Cerebellar nuclear complex (tissue), 1 donor: ENCODE measurements at places on chromosomes 13 and 19.
A peak's percentile ranks its signal among the peaks of the same experiment; 100 is the strongest.

- no peak for DNase-seq
Measured at GRCh38 chr13:74134777-74135325, 647 bp upstream of the KLF12 start.

DNA sequence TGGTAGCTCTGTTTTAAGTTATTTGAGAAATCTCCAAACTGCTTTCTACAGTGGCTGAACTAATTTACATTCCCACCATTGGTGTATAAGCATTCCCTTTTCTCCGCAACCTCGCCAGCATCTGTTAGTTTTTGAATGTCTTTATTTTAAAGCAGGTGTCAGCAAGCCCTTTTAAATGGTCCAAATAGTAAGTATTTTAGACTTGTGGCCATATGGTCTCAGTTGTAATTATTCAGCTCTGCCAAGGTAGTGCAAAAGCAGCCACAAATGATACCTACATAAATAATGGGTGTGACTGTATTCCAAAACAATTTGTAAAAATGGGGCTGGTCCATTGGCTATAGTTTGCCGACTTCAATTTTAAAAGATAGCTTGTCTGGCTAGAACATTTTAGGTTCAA lies 58.7 kb upstream of the TMTC4 start:
- peak; percentile 16 for DNase-seq

- peak; percentile 32 for DNase-seq
Measured at GRCh38 chr19:13396250-13397080, 109.8 kb downstream of the CACNA1A start.

- DNase-seq, result no peak
Measured at GRCh38 chr13:91031508-91031907, 316.0 kb upstream of the MIR17HG start.

- DNase-seq, result no peak
Measured at GRCh38 chr13:99352351-99353245, 45.4 kb upstream of the GPR183 start.

GRCh38 chr19:52692431-52693008 lies 42.3 kb downstream of the ZNF611 start:
- no peak for DNase-seq

- no peak for DNase-seq
Measured at GRCh38 chr13:75445717-75446499, 36.1 kb downstream of the TBC1D4 start.

DNA sequence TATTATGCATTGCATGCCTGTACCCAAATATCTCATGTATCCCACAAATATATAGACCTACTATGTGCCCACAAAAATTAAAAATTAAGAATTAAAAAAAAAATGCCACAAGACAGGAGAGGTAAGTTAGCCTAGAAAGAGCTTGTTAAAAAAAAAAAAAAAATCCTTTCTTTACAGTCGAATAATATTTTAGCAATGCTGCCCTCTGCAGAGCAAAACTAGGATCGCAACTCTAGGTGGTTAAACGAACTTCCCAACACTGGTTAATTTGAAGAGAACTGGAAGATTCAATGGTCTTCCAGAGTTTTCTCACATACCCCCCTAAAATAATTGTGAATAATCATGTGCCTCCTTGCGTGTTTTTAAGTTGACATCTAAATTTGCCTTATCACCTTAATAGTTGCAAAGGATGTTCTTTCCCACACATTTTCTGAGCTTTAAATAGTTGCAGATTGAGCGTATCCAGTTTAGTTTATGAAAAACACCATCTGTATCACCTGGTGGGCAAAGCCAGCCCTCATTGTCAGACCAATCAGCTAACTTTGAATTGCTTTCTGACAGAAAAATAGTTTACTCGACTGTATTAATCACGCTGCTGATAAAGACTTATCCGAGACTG lies 47.4 kb upstream of the RCBTB2 start:
- DNase-seq, result no peak

DNA sequence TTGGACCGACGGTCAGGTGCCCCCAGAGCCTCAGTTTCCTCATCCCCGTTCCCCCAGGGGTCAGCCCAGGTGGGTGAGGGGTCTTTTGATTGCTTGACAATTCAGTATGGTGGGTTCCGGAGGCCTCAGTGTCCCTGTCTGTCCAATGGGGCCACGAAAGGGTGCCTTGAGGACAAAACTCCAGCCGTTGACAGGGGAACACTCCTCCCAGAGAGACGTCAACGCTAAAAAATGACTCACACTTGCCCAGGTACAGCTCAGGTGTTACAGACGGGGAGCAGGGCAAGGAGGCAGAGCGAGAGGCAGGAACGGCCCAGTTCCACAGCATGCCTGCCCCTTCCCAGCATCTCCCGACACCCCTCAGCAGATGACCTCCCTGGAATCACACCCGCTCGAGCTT lies 1.8 kb downstream of the TNFAIP8L1 start:
- DNase-seq, result no peak

DNA sequence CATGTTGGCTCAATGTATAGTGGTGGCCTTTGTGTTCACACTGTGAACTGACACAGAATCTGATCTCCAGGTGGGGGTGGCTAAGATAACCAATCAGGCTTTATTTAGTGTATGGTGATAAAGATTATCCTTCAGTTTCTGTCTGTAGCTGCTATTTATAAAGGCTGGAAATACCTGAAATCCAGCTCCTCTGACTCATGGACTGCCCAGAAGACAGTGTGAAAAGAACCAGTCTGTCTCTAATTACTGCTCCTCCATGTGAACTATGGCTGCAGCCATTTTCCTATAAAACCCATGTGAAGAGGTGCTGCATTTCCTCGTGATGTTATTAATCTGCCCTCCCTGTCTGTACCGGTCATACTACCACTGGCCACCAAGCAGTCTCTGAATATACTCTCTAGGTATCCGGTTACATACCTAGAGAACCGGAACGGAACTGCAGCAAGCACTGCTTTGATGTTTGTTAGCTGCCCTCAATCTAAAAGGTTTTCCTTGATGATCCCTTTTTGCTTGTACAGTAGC lies 238.0 kb downstream of the LHFPL6 start:
- no peak for DNase-seq

DNA sequence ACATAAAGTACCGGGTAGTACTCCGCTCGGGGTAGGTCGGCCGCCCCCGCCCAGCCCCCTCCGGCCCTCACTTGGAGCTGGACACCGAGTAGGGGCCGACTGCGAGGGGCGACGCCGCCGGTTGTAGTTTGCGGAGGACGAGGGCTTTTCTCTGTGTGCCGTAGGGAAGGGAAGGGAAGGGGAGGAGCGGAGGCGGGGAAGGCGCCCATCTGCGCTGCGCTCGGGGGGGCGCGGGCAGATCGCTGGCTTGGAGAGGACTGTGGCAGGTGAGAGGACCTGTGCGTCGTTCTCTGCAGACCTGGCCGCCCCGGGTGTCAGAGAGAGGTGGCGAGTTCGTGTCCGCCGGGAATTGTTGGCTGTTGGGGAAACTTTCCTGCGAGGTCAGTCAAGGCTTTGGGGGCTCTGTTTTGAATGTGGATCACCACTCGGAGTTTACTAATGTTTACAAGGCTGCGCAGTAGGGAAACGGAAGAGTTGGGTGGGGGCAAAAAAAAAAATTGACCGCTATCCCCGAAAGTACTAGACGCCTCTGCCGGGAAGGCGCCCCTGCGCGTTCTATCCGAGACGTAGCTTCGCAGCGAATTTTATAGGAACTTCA lies 1.4 kb downstream of the ING1 start:
- no peak for DNase-seq

- no peak for DNase-seq
Measured at GRCh38 chr13:85366759-85367417, 432.3 kb downstream of the SLITRK6 start.

DNA sequence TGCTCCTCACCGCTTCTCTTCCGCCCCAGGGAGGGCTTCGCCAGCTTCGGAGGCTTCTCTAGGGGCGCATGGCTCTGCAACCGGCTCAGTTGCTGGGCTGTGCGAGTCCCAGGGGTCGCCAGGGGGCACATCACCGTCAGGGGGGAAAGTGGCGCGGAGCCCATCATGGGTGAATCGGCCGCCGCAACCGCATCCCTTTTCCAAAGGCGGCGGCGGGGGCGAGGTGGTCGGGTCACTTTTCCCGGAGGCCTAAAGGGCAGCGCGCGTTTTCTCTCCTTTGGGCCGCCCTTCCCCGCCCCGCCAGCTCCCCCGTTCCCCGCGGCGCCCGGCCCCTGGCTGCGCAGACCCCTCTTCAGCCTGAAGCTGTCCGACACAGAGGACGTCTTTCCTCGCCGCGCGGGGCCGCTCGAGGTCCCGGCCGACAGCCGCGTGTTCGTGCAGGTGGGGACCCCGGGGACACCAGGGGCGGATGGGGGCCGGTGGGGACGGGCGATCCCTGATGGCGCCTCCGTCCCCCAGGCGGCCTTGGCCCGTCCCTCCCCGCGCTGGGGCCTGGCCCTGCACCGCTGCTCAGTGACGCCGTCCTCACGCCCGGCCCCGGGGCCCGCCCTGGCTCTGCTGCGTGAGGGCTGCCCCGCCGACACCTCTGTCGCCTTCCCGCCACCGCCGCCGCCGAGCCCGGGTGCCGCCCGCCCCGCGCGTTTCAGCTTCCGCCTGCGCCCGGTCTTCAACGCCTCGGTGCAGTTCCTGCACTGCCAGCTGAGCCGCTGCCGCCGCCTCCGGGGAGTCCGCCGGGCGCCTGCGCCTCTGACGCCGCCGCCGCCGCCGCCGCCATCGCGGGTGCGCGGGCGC lies 1.7 kb downstream of the TGFBR3L start:
- DNase-seq, result no peak

DNA sequence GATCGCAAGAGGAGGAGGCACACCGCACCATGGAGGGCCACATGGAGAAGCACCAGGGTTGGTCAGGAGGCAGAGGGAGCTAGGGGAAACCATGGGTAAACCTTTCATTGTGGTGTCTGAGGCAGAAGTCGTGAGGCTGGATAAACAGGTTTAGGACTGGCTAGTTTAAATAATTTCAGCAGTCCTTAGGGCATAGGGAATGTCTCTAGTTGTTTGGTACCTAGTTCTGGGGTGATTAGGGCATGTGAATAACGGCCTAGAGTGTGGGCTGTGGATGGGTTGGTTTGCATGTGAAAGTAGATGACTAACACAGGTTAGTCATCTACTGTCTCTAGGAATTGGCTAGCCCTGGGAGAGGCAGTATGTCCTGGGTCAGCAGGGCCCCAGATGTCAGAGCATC lies 102.3 kb downstream of the STOML3 start:
- no peak for DNase-seq

DNA sequence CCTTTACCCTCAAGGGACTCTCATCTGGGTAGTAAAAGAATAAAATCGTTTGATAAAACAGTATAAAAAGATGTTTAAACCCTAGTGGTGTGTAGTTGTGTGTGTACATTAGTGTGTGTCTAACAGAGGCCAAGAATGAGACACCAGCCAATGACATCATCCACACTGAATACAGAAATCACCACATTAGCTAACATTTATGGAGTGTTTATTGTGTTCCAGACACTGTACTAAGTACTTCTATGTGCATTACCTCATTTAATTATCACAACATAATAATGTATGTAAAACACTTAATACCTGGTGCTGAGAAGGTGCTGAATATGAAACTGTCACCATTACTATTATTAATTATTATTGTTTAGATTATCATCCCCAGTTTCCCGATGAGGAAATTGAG lies 49.1 kb upstream of the UQCRFS1 start:
- no peak for DNase-seq

GRCh38 chr13:28273919-28274318 lies 135.6 kb downstream of the PAN3 start:
- DNase-seq, result no peak

DNA sequence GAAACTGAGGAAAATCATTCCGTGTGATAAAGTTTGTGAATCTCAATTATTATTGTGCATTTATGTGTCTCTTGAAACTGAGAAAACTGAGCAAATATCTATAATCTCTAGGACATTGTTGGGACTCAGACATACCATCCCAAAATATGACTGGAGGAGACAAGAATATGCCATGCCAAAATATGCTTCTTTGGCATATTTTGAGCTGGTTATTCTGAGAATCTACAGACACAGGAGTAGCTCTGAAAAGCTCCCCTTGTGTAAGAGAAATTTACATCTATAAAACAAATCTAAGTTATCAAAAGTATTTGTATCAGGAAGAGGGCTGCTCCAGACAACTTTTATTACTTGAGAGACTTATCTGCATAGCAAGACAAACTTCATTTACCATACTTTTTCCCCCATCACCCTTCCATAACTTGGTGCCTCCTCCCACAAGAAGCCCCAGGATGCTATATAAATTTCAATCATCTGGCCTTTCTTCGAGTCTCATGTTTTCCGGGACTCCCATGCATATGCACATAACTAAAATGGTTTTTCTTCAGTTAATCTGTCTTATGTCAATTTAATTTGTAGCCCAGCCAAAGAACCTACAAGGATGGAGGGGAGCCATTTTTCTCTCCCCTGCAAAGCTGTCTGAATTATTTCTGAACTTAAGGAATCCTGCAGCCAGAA lies 28.6 kb upstream of the NDFIP2 start:
- DNase-seq, result no peak

- DNase-seq, result no peak
Measured at GRCh38 chr19:40193587-40193849, 2.3 kb downstream of the MAP3K10 start.

- no peak for DNase-seq
Measured at GRCh38 chr13:68185444-68186141, 955.5 kb upstream of the PCDH9 start.

GRCh38 chr13:51419001-51419636 lies 33.7 kb downstream of the INTS6 start:
- DNase-seq, result no peak

GRCh38 chr19:45348367-45349125 lies 8.0 kb downstream of the KLC3 start:
- DNase-seq, result no peak
